Glomerular endothelial cell (primary cell): ENCODE measurements at places on chromosomes 5 and 9. TPM values are rescaled to one million over a fixed set of nuclear protein-coding genes. Genes with fewer than 3 reads are reported as not detected.

The PCDHB7 gene
- total RNA-seq: 1.6 and 2.4 TPM in 2 replicates

The PARP8 gene
- 2.0 and 4.5 TPM in 2 replicates for total RNA-seq

The PCDHGA10 gene
- total RNA-seq: 4.0 and 12.4 TPM in 2 replicates

GRCh38 chr5:10393491-10393890 is 40.0 kb downstream of the MARCHF6 start:
- no peak for DNase-seq

- no peak for DNase-seq
These were observed 703.5 kb upstream of the RGMB start for GRCh38 chr5:98069876-98070512.

GRCh38 chr5:97194366-97194765 is 11.3 kb upstream of the RIOK2 start:
- no peak for DNase-seq

DNA sequence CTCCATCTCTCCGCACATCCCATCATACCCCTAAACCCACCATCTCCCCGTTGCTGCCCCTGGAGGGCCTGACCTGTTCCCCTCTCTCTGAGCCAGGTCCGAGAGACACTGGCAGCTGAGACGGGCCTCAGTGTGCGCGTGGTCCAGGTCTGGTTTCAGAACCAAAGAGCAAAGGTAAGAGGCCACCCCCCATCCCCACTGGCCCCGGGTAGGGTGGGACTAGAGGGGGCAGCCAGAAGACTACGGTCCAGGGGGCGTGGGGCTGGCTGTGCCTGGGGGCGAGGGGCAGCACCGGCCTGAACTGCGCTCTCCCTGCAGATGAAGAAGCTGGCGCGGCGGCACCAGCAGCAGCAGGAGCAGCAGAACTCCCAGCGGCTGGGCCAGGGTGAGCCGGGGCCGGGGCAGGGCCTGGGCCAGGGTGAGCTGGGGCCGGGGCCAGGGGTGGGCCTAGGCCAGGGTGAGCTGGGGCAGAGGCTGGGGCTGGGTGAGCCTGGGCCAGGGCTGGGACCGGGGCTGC is 79.8 kb downstream of the LMX1B start:
- DNase-seq: no peak

DNA sequence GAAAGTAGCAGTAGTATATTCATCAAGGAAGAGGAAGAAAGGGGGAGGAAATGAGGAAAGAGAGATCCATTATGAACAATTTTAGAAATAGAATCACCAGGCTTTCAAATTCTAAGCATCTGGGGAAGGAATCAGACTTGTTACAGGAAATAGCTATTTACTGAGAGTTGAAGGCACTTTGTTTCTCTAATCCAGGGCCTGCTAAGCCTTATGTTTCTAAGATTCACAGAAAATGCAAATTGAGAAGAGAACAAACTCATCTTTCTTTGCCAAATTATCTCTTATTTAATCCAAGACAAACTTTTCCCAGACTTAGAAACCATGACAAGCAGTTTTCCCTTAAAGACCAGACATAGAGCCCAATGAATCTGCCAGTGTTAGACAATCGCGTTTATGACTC is 528.0 kb upstream of the NMUR2 start:
- DNase-seq: no peak
